ENCODE measurements at places on chromosomes 11 and 22.

GRCh38 chr22:25475257-25476022 lies 89.0 kb upstream of the GRK3 start:
- DNase-seq: peak; percentile 55

GRCh38 chr11:23923357-23923756 lies 573.5 kb upstream of the LUZP2 start:
- DNase-seq: no peak

GRCh38 chr22:43398910-43399309 lies 12.9 kb upstream of the MPPED1 start:
- no peak for DNase-seq

DNA sequence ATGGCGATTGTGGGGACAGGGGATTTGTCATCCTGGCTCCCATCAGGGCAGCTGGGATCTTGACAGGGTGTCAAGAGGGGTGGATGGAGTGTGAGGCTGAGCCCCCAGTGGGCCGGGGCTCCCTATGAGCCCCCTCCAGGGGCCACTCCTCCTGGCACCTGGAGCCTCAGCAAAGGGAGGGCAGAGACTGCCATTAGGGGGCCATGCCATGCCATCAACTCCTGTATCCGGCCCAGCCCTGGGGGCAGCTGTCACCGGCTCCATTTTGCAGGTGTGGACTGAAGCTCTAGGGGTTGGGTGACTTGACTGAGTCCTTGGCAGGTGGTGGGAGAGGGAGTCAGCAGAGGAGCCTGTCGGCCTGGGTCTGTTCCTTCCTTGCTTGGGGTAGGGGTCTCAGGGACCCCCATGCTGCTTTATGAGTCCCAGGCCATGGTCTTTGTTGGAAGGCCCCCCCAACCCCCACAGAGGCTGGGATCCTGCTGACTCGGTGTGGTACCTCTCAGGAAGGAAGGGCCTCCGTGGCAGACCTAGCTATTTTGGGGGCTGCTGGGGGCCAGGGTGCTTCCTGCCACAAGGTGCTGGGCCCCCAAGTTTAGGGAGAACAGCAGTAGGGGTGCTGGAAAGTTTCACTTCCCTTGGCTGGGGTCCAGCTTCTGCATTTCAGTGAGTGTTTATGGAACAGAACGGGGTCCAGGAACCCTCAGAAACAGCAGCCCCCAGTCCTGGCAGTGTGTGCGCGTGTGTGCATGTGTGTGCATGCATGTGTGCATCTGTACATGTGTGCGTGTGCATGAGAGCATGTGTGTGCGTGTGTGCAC lies 1.5 kb downstream of the ACY3 start:
- no peak for DNase-seq

DNA sequence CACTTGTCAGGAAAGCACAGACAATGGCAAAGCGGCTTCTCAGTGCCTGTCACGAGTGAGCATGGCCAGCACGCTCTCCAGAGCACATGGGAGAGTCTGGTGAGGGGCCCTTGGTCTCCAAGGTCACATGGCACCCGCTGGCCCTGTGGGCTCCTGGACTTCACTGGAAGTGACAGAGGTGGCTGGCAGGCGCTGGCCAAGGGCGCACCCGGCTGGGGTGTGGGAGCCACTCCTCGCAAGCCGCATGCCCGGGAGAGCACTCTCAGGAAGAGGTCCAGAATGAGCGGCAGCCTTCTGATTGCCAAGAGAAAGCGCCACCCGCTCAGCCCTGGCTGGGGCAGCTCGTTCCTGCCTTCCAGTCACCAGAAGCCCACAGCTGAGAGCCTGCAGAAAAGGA lies 17.1 kb upstream of the MOB2 start:
- no peak for DNase-seq
